SJCRH30 (cell line): ENCODE measurements at places on chromosomes 16 and 17.
A peak's percentile ranks its signal among the peaks of the same experiment; 100 is the strongest.

DNA sequence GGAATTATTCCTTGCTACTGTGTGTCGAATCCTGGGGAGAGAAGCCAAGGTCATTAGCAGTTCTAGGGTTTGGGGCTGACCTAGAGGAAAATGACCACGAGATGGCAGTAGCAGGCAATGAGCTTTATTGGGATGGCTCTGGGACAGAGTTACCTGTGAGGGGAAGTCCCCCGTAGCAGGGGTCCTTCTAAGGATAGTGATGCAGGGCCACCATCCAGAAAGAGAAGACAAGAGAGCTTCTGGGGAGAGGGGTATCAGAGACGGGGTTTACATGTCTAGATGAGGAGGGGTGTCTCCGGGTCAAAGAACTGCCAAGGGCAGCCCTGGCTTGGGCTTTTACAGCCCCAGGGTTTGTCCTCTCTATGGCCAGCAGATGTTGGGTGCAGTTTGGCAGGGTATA is 6.4 kb upstream of the GGT6 start:
- peak; percentile 41 for DNase-seq

GRCh38 chr16:68361485-68361884 is 50.7 kb downstream of the PRMT7 start:
- no peak for DNase-seq

DNA sequence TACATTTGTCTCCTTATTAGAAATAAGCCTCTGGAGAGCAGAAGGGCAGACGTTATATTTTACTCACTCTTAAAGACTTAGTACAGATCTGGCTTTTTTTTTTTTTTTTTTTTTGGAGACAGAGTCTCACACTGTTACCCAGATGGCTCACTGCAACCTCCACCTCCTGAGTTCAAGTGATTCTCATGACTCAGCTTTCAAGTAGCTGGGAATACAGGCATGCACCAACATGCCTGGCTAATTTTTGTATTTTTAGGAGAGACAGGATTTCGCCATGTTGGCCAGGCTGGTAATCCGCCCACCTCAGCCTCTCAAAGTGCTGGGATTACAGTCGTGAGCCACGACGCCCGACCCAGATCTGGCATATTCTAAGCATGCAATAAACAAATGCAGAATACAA is 36.4 kb upstream of the TMEM97 start:
- peak; percentile 75 for DNase-seq

- DNase-seq: no peak
Observed at GRCh38 chr16:75948886-75949285, 222.6 kb upstream of the CPHXL start.

DNA sequence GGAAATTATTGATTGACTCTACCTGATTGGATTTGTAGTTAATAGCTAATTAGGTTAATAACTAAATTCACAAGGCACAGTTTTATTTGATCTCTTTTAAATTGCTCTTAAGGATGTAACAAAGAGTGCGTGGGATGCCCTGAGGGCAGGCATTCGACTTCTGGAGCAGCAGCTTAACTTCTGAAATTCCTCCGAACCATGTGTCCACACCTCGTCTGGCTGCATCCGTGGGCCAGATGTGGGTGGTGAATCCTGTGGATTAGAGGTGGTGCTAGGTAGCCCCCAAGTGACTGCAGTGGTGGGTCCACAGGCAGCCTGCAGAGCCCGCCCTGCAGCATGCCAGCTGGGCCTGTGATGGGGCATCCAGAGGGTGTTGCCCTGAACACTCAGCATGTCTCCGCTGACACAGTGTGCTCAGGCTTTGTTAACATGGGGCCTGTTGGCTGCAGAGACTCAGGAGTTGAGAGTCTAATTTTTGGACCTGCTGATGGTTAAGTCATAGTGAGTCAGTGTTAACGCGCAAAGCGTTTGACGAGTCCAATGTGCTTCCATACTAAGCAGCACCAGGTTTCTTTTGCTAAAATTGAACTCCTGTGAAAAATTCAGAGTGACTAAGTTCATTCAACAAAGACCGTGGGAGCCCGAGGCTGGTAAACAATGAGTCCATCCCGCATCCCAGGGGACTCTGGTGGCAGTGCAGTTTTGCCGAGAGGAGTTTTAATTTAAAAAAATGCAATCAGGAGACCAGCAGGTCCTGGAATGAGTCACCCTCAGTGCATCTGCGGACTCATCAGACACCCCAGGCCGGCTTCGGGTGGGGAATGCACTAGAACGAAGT is 3.8 kb upstream of the NPB start:
- no peak for DNase-seq

GRCh38 chr16:85927959-85928358 is 29.0 kb downstream of the IRF8 start:
- no peak for DNase-seq

DNA sequence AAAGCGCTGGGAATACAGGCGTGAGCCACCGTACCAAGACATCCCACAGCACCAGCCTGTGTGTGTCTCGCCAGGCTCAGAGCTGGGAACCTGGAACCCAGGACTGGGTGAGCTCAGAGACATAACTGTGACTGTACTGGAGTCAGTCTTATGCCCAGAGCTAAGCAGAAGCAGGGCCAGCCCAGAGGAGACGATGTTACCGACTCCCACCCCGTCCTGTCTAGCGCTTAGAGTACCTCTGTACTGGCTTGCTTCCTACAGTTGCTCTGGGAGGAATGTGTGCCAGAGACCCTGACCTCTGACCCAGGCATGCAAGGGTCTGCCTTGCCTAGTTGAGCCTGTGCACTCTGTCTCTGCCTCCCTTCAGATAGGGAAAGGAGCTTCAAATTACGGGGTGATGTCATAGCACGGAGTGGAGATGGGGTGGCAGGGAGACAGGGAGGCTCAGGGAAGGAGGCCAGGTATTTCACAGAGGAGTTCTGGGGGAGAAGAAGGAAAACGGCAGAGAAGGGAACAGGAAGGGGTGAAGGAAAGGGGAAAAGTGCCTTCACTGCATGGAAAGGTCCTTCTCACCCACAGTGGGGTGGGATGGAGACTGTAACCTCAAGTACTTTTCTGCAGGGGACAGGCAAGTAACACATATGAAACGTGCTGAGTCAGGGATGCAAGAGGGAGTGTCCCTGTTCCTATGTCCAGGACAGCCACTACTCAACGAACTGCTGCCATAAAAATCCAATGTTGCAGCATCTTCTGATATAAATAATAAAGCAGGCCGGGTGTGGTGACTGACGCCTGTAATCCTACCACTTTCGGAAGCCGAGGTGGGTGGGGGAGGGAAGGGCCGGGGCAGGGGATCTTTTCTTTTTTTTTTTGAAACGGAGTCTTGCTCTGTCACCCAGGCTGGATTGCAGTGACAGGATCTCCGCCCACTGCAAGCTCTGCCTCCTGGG is 5.8 kb upstream of the ARMC5 start:
- no peak for DNase-seq

DNA sequence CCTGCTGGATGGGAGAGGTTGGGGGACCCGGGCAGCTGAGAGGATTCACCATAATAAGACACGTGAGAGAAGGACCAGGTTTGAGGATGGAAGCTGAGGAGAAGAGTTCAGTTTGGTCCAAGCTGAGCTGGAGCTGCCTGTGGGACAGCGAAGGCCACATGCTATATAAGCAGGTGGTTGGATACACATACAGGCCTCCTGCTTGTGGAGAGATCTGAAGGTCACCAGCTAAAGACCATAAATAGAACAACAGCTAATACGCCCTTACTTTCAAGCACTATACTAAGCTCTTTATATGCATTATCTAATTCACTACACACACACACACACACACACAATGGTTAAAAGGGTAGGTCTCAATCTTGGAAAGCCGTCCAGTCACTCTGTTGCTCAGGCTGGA is 32.1 kb downstream of the DUSP14 start:
- DNase-seq: no peak

- peak; percentile 45 for DNase-seq
Observed at GRCh38 chr17:76246080-76247066, 6.1 kb upstream of the RNF157 start.

DNA sequence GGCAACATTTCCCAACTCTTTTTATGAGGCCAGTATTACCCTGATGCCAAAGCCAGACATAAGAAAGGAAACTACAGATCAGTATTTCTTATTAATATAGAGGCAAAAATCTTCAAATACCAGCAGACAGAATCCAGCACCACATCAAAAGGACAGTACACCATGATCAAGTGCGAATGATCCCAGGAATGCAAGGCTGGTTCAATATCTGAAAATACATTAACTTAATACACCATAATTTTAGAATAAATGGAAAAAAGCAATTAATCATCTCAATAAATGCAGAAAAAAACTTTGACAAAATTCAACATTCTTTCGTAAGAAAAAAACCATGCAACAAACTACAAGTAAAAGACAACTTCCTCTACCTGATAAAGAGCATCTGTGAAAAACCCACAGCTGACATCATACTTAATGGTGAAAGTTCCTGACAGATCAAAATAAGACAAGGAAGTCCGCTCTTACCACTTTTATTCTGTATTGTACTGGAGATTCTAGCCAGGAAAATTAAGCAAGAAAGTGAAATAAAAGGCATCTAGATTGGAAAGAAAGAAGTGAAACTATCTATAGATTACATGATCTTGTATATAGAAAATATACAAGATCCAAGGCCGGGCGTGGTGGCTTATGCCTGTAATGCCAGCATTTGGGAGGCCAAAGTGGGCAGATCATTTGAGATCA is 26.4 kb upstream of the MAPK3 start:
- DNase-seq: no peak

DNA sequence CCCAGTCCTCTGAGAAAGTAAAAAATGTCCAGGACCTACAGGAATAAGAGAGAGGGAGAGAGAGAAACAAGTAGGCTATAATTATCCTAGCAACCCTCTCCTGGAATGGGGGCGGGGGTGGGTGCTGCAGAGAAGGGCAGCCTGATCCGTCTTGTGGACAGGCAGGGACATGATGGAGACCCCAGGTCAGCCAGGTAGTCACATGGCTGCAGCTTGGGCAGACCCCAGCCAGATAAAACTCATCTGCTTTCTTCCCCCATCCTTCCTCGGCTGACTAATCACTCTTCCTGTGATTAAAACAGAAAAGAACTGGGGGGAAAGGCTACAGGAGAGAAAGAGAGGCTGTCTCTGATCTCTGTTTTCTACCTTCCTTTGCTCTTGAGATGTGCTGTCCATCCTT is 32.6 kb downstream of the COPZ2 start:
- DNase-seq: no peak

GRCh38 chr16:87956365-87957231 is 5.4 kb downstream of the BANP start:
- no peak for DNase-seq

GRCh38 chr16:20765732-20766131 is 1.9 kb downstream of the ACSM3 start:
- DNase-seq: no peak
